ENCODE measurements at places on chromosomes 1 and 21.

- DNase-seq, result peak; percentile 29
Observed at GRCh38 chr1:118151312-118151937, 33.6 kb downstream of the SPAG17 start.

DNA sequence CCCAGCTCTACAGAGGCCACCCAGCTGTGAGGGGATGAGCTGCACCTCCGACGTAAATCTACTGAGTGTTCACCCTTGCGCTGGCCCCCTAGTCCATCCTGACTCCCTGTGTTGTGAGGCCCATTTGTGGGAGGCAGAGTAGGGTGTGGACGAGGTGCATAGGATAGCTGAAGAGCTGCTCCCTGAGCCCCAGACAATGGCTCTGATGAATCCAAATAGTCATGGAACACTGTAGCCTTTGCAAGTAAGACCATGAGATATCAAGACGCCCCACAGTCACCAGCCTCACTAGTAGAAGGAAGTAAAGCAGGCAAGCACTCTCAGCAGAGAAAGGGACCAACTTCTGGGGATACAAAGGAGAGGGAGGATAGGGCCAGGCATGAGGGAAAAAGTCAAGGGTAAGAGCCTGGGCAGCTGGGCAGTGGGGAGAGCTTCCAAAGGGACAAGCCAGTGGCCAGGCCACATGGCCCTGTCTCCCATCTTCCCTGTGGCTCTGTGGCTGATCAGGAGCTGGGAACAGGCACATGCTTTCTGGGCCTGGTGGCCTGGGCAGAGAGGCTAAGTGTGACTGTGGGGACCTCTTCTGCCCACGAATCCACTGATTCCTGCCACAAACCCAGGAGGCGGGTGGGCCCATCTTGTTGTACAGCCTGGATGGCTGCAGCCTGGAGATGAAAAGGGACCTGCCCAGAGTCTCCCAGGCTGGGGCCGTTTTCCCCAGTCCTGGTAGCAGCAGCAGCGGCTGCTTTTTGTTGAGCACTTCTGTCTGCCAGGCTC lies 55.5 kb upstream of the EPS8L3 start:
- DNase-seq, result no peak

- DNase-seq, result no peak
Observed at GRCh38 chr1:17212009-17212408, 7.1 kb downstream of the PADI1 start.

DNA sequence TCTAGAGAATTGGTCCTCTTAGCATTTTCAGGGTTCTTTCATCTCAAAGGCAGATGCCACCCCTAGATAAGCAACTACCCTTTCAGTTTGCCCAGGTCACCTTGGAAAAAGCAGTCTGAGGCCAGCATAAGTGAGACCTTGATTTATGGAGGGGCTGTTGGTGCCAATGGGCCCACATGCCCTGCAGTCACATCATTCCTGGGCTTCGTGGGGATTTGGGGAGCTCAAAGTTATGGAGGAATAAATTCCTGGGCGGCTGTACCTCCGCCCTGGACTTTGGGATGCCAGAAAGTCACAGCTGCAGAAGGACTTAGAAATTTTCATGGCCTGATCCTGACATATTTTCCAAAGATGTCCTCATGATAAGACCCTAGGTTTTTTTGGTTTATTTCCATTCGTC lies 2.7 kb upstream of the SDHB start:
- no peak for DNase-seq

DNA sequence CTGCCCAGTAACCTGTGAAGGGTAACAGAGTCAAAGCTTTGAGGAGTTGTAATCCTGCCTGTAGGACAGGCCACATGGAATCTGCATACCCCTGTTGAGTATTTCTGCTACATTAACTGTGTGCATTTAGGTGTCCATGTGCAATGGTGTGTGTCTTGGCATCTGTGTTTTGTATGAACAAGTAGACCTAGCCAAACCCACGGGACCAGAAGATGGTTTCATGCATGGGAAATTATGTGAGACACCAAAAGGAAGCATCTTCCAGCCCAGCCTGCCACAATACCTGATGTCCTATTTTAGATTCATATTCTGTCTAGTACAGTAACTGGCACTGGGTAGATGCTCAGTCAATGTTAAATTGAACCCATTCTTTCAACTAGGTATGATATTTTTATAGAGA lies 70.8 kb upstream of the KCND3 start:
- DNase-seq, result no peak

- DNase-seq, result peak; percentile 16
Observed at GRCh38 chr1:90919900-90920299, 101.9 kb downstream of the ZNF644 start.

GRCh38 chr1:220956501-220957232 lies 77.4 kb downstream of the HLX start:
- no peak for DNase-seq

- peak; percentile 80 for DNase-seq
Observed at GRCh38 chr21:29105218-29105617, 25.2 kb upstream of the MAP3K7CL start.

All from mammary epithelial cell (primary cell).